Left lobe of liver (tissue), 2 donors: ENCODE measurements at places on chromosomes 16 and 17.

DNA sequence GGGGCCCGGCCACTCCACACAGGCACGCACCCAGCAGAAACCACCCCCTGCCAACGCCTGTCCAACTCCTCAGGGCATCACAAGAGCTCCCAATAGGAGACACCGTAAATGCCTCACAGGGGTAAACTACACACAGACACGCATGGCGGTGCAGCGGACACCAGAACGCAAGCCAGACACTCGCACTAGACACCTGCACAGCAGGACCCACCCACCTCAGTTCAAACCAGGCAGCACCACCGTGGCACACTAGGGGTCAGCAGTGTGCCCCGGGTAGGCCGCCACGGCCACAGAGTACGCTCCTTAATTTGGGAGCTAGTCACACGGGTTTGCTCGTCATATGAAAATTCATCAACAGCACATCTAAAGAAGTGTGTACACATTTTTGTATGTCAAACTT is 3.4 kb downstream of the SLC38A10 start:
- DNase-seq = peak; percentile 78

GRCh38 chr17:54898576-54898975 is 2.1 kb upstream of the TOM1L1 start:
- no peak for DNase-seq

GRCh38 chr17:29368926-29369325 is 21.2 kb upstream of the TAOK1 start:
- peak; percentile 36 for DNase-seq

- no peak for DNase-seq
Measured at GRCh38 chr16:65572156-65572555, 450.3 kb upstream of the CDH11 start.

DNA sequence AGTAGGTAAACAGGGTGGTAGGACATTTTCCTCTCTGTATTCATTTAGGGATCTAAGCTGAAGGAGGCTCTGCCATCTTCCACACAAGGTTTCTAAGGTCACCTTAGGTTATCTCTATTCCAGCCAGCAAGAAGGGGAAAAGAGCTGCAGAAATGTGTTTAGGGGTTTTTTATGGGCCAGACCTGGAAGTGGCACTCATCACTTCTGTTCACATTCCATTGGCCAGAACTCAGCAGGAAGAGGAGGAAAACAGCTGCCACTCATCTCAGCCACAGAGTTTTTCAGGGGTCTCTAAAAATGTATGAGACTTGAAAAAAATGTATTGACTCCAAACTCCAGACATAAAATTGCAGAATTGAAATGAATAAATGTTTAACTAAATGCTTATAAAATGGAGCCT is 65.8 kb downstream of the FTO start:
- no peak for DNase-seq

- DNase-seq = no peak
Measured at GRCh38 chr16:72195609-72196008, 23.7 kb upstream of the PMFBP1 start.

DNA sequence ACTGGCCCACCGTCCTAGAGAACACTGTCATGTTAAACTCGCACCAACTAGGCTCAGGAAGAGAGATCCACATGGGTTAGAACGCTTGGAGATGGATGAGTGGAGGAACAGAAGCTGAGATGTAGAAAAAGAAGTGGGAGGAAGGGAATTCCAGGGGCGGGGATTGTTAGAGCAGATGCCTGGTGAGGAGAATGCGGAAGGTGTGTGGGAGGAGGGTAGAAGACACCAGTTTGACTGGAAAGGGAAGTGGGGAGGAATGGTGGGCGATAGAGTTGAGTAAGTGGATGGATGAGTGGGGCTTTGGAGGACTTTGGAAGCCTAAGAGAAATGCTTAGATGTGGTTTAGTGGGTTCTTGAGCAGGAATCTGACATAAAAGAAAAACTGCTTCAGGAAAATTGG is 37.4 kb downstream of the DHX38 start:
- DNase-seq = no peak

DNA sequence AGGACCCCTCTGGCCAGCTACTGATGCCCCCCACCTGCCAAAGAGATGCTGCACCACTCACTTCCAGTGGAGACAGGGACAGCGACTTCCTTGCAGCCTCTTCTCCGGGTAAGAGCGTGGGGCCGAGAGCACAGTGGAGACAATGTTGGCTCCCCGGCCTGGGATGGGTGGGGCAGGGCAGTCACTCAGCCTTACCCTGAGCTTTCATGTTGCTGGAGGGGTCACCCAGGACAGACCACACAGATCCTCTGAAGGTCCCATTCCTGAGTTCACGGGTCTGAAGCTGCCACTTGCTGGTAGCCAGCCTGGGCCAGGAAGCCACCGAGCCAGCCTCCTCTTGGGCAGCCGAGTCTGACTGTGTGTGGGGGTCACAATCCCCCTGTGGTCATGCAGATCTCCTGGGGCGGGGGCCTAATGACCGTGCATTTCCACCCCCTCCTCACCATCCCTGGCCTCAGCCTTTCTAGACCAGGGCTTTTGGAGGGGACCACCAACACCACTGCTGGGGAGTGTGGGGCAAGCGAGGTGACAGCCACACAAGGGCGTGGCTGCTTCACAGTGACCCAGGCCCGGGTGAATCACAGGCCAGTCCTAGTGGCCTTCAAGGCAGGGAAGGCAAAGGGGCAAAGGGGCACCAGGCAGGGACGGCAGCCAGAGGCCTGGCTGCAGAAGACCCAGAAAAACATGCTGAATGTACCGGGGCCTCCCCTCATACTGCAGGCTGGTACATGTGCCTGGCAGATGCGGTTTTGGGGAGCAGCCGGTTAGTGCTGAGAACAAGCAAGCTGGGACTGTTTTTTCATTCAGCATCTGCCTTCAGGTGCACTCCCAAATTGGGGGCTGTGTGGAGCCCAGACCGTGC is 10.4 kb downstream of the TAF1C start:
- no peak for DNase-seq

DNA sequence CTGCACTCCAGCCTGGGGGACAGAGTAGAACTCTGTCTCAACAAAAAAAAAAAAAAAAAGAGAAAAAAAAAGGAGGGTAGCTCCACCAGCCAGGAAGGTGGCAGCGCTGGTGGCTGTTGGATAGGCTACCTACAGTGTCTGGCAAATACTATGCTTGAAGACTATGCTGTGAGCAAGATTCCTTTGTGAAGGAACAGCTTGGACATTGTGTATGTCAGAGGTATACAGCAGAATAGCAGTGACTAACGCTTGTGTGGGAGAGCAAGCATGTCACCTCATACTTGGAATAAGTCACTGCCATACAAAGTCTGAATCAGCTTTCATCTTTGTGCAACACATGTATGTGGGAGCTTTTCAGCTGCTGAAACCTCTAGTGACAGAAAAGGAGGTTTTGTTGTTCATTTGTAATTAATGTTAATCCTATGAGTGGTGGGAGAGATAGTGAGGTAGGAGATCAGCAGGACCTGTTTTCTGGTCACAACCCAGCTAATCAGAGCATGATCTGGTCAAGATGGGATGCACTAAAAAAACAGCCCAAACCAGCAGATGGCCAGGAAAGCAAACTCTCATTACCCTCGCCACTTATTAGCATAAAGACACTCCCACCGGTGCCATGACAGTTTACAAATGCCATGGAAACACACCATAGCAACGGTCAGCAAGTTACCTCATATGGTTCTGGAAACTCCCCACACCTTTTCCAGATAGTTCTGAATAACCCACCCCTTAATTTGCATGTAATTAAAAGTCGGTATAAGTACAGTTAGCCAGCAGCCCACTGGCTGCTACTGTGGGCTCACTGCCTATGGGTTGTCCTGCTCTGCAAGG is 6.8 kb upstream of the ITGAD start:
- no peak for DNase-seq

- no peak for DNase-seq
Measured at GRCh38 chr16:51440131-51440889, 289.2 kb upstream of the SALL1 start.

GRCh38 chr17:79616801-79617200 is 6.0 kb upstream of the RBFOX3 start:
- no peak for DNase-seq

DNA sequence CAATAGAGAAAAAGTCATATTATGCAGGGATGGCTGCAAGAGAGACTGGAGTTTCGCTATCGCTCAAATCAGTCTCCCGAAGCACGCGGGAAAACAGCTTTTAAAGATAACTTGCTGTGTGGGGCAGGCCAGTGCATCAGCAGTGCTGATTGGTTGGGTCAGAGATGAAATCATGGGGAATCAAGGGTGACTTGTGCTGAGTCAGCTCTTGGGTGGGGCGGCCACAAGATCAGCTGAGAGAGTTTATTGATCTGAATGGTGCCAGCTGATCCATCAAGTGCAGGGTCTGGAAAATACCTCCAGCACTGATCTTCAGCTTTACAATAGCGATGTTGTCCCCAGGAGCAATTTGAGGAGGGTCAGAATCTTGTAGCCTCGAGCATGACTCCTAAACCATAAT is 430.5 kb downstream of the RBFOX1 start:
- DNase-seq = no peak

- no peak for DNase-seq
Measured at GRCh38 chr17:81371910-81372760, 23.1 kb upstream of the BAHCC1 start.

DNA sequence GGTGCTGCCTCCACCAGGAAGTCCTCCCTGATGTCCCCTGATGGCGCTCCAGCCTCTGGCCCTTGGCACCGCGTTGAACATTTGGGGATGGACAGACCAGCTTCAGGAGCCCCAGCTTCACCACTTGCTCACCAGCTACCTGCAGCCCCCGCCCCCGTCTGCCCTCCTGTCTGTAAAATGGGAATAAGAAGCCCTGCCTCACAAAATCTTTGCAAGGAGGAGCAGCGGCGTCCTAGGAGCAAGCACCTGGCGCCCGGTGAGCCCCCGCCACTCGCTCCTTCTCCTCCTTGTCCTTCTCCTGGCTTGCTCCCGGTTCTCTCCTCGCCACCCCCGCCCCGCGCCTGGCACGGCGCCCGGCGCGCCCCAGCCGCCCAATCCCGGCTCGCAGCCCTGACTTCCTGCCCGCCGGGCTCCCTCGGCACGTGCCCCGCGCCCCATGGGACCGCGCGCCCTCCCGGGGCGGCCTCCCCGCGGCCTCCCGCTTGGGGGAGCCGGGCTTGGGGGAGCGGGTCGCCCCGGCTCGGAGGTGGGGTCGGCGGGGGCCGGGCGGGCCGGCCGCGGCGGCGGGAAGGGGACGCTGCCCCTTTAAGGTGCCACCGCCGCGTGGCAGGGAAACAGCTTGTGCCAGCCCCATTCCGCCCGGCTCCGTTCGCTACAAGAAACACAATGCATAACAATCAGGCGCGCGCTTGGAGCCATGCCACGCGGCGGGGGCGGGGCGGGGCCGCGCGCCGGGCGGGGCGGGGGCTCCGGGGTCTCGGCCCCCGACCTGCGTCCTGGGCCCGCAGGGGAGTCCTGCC is 9.1 kb upstream of the PPP1R1B start:
- peak; percentile 73 for DNase-seq

DNA sequence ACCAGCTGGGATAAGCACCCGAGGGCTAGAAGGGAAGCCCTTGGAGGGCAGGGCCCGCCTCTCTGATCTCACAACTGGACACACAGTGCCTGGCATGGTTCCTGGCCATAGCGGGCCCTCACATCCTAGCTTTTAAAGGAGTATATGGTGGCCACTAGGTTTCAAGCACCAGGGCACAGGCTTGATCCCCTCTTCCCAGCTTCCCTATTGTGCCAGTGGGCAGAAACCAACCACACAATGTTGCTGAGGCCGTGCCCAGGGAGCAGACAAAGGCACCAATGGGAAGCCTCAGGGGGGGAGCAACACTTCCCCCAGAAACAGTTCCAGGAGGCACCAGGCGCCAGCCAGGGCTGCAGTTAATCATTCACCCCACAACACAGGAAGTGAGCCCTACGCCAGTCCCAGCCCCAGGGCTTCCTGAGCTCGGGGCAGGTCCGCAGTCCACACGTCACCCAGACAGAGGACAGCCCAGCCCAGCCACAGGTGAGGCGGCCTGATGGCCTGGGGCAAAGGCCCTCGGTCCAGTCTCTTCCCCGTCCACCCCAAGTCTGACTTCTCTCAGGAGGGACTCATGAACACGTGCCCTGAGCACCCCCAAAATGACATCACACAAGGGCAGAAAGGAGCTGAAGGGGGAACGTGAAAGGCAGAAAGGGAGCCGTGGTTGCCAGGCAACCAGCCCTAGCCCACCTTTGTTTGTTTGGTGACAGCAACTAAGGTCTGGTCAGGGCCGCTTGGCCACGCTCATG is 12.8 kb downstream of the SMIM5 start:
- peak; percentile 92 for DNase-seq

GRCh38 chr17:70767102-70767701 is 597.9 kb downstream of the KCNJ2 start:
- DNase-seq = no peak

DNA sequence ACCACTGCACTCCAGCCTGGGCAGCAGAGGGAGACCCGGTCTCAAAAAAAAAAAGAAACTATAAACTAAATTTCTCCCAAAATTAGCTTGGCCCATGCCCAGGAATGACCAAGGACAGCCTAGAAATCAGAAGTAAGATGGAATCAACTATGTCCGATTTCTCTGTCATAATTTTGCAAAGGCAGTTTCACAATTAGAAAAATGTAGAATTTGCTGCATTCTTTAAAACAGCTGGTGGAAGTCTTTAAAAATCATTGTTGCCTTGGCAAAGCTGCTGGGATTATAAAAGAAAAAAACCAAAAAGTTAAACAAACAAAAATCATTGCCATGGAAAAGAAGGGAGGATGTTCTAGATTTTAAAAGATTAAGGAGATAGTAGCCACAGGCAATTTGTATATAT is 32.4 kb downstream of the WWP2 start:
- no peak for DNase-seq

- peak; percentile 35 for DNase-seq
Measured at GRCh38 chr17:280901-281300, 71.7 kb downstream of the RPH3AL start.

DNA sequence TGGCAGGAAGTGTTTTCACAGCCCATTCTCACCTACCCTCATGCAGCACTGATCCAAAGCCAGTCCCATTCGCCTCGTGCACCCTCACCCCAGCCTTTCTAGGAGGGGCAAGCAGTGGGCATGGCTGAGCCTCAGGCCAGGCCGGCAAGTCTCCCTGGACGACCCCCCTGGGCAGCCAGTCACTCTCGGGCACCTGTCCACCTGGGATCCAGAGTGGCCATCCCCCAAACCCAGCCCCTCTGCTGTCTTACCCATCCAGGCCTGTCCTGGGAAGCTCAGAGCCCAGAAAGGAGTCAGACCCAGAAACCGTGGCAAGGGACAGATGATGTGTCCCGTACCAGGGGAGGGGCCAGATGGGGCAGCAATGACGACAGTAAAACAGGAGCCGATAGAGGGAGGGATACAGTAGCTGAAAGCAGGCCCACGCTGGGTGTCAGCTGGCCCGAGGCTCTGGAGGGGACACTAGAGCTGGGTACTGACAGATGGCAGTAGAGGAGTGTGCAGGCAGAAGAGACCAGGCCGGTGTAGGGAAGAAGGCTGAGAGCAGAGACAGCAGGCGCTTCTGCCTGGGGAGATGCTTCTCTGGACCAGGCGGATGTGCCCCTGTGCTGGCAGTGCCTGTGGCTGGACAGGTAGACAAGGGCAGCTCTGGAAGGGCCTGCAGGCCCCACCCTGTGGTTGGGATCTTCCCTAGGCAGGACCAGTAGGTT is 5.8 kb downstream of the CMTM3 start:
- DNase-seq = no peak

- no peak for DNase-seq
Measured at GRCh38 chr17:2271985-2272702, 31.4 kb downstream of the SMG6 start.

GRCh38 chr17:63639125-63639524 is 16.9 kb downstream of the MAP3K3 start:
- DNase-seq = no peak

- no peak for DNase-seq
Measured at GRCh38 chr16:11236461-11237254, 19.3 kb downstream of the SOCS1 start.

GRCh38 chr16:66434619-66435430 is 7.7 kb downstream of the BEAN1 start:
- DNase-seq = no peak
